ENCODE measurements at places on chromosomes 7 and 10.

DNA sequence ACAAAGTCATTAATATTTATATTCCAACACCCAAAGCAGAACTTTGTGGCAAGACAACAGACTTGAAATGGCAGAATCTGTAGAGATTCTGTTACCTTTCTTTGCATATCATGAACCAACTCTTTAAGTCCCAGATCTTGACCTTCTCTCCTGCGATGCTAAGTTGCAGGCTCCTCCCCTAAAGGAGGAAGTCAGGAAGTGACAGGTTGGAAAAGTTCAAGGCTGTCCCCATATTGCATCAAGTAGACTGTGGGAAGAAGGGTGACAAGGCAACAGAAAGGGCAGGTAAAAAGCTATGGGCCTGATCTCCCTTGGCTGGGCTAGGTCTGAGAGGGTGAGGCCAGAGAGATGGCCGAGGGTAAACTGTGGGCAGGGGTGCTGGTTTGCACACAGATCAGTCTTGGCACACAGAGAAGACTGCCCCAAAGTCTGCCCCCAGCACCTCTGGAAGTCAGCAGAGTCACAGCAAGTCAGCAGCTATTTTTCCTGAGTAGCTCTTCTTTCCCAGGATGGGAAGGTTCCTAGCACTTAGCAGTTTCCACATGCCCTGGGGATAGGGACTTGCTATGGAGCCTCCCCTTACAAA lies 115.1 kb downstream of the RAPGEF5 start:
- DNase-seq = no peak

DNA sequence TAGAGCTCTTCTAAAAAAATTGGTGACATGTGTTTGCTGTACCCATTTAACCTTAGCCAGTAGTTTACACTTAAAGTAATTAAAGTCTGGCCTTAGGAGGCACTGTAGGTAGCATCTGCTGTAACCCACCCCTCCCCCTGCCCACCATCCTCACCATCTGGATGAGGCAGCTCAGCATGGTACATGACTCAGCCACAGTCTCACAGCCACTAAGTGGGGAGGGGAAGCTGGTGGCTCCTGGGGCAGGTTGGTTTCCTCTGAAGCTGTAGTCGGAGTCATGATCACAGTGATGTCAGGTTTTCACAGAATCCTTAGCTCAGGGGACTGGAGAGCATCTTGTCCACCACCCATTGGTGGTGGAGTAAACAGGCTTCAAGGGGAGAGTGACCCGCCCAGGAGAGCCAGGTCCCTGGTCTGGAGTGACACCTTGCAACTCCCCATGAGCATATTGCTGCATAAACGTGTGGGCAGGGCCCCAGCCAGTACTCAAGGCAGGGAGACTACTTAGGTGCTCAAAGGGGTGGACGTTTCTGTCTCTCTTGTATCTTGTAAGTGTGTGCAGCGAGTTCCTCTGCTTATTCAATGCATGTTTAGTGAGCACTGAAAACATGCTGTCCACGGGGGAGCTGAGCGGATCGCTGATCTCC lies 125.9 kb downstream of the GRK5 start:
- DNase-seq = no peak

GRCh38 chr7:100575746-100576383 lies 2.2 kb upstream of the SAP25 start:
- DNase-seq = no peak

DNA sequence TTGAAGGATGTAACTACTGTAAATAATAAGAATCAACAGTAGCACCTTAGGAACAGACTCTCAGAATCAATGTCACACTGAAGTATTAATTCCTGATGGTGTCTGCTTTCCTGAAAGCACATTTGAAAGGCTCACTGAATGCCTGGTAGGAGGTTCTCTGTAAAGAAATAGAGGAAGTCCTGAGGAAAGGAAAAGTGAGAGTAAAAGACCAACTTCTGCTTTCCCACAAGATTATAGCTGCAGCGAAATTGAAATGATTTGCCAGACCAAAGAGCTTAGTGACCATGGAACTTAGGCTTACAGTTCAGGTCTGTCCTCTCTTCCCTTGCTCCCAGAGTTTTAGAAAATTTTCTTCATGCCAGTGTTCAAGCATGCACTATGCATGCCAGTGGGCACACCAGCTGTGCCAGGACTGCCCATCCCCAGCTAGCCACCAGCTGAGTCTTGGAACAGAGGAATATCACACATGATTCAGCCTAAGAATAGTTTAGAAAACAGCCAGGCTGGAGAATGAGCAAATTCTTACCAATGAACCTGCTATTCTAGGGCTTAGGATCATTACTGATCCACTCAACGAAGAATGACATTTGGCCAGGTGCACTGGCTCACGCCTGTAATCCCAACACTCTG lies 123.2 kb downstream of the HERPUD2 start:
- peak; percentile 6 for DNase-seq

Measured in SIG-M5 (cell line).